ENCODE measurements at places on chromosomes 7 and 10.

DNA sequence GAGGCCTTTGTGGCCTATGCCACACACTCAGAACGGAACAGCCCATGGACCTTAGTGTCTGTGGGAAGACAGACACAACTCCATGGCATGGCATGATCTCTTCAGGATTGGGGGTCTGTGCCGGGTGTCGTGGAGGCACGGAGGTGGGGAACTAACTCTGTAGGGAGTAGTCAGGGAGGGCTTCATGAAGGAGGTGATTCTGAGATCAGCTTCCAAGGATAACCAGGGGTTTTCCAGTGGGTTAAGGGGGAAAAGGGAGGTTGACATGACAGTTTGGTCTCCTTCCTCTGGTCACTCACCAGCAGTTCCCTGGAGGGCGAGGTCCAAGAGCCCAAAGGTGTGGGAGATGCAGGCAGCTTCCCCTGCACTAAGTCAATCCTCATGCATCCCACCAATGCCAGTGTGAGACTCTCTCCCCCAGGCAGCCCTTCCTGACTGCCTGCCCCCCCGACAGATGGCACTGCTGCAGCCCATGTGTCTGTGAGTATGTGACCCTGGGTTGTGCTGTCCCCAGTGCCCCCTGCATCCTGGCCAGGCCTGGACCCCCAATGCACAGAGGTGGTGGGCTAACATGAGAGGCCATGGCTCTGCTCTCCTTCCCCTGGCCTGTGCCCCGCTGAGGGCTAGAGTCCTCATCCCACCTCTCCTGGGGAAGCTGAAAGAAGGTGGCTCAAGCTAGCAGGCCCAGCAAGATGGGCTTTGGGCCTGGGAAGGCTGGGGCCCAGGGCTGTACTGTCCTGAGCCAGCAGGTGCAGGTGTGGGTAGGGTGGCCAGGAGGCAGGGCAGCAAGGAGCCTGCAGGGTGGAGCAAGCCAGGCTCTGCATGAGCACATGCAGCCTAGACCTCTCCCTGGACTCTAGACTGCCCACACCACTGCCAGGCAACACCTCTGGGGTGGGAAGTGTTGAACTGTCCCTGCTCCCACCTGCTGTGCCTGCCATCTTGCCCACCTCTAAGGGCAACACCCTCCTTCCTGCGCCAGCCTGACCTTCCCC is 39.7 kb downstream of the RASGEF1A start:
- DNase-seq: no peak

- no peak for DNase-seq
Measured at GRCh38 chr7:106979551-106980357, 64.8 kb upstream of the PRKAR2B start.

- DNase-seq: no peak
Measured at GRCh38 chr10:126392068-126392467, 3.8 kb upstream of the ADAM12 start.

DNA sequence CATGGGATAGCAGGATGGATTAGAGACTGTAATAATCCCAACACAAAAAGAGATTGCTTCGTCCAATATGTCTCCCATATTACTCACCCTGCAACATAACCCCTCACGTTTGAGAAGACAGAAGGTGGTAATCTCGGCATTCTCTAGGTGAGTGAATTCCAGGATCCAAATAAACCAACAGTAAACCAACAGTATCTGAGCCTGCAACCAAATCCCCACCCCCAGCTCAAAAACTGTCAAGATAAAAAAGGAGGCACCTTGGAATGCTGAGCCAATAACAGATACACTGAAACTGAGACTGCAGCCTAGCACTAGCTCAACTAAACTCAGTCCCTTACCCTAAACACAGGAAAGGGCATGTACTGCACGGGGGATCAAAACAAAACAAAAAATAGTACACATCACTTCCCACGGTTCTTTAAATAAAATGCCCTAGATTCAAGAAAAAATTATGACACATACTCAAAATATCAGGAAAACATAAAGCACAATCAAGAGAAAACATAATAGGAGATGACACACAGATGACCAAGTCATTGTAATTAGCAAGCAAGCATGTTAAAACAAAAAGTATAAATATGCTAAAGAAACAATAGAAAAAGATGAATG is 28.0 kb downstream of the IPMK start:
- DNase-seq: no peak

DNA sequence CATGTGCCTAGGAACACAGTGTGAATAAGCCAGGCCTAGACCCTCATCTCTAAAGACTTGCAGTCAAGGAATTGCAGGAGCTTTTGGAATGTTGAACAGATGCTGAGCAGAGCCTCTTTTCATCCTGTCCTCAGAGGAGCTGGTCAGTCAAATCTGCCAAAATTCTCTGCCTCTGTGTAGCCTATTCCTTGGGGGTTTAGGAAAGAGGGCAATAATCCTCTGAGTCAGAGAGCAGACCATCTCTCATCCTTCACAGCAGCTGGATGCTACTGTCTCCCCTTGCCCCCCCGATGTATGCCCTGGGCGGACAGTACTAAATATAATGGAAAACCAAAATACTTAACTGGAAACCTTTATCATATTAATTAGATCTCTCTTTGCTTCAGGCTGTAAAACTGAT is 52.6 kb downstream of the BICC1 start:
- DNase-seq: no peak

DNA sequence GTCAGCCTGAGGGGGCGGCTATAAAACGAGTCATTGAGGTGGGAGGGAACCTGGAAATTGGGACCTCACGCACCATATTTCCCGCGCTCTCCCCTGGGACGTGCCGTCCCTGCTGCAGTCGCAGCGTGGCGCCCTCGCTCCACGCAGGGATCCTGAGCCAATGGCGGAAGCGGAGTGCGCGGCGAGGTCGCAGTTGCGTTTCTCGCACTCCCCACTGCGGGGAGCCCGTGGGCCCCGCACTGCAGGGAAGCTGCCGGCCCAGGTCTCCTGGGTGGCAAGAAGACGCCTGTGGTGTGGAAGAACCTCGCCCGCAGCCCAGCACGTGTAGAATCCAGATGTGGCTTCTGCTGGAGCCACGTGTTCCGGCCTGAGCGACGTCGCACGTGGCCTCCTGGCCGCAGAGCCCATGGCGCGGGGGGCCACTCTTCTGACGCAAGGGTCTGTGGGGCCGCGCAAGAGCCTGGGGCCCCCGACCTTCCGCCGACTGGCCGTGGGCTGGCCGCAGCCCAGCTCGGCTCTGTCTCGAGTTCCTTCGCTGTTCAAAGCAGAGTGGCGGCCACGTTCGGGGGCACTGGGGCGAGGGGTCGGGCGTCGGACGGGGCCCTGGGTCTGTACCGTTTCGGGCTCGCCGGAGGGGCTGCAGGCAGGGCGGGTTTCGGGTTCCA is 26.4 kb downstream of the HIF1AN start:
- DNase-seq: no peak

GRCh38 chr10:120477743-120478141 is 20.7 kb downstream of the PLPP4 start:
- no peak for DNase-seq

GRCh38 chr10:96743988-96744585 is 23.8 kb upstream of the PIK3AP1 start:
- DNase-seq: no peak

DNA sequence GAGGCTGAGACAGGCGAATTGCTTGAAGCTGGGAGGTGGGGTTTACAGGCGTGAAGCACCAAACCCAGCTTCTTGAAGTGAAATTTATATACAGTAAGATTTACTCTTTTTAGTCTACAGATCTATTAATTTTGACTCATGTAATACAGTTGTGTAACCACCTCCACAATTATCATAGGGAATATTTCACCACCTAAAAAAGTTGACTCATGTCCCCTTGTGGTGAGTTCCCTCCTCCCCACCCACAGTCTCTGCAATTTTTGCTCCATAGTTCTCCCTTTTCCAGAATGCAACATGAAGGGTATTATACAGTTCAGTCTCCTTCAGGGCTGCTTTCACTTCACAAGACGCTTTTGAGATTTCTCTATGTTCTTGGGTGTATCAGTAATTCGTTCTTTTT is 156.8 kb downstream of the FAM107B start:
- no peak for DNase-seq

- no peak for DNase-seq
Measured at GRCh38 chr7:26514633-26515032, 223.0 kb downstream of the SNX10 start.

DNA sequence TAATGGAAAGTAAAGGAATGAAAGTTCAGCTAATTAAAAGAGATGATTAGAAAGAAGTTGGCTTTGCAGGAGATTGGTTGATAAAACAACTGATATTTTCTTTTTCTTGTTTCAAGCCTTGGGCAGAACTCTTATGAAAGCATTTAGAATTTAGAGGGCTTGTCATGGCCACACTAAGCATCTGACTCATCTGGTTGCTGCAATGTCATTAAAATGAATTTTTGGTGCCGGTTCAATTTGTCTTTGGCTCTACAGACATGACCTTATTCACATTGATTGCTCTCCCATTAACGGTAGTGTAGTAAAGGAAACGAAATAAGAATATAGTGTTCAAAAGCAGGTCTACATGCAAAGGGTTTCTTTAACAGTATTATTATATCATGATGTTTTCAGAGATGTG is 1012.4 kb upstream of the C7orf33 start:
- no peak for DNase-seq

- DNase-seq: no peak
Measured at GRCh38 chr7:6446838-6447580, 745 bp downstream of the DAGLB start.

GRCh38 chr7:152869677-152870051 is 110.1 kb downstream of the ACTR3B start:
- DNase-seq: no peak

DNA sequence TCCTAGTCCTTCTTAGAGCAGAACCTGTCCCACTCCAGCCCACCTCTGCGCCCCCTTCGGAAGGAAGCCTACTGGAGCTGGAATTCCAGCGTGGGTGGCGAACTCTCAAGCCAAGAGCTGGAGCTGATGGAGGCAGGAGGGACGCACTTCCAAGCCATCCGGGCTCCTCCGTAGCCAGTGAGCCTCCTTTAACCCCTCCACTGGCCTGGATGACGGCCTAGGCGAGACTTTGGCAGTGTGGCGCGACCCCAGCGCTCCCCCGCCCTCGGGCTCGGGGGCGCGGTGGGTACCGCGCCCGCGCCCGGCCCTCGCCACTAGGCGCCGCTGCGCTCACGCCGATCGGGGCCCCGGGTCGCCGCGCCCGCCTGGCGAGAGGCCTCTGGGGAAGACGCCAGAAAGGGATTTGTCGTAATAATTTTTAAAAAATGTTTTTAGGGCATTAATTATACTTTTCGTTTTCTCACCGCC is 5.1 kb upstream of the EMX2 start:
- no peak for DNase-seq

DNA sequence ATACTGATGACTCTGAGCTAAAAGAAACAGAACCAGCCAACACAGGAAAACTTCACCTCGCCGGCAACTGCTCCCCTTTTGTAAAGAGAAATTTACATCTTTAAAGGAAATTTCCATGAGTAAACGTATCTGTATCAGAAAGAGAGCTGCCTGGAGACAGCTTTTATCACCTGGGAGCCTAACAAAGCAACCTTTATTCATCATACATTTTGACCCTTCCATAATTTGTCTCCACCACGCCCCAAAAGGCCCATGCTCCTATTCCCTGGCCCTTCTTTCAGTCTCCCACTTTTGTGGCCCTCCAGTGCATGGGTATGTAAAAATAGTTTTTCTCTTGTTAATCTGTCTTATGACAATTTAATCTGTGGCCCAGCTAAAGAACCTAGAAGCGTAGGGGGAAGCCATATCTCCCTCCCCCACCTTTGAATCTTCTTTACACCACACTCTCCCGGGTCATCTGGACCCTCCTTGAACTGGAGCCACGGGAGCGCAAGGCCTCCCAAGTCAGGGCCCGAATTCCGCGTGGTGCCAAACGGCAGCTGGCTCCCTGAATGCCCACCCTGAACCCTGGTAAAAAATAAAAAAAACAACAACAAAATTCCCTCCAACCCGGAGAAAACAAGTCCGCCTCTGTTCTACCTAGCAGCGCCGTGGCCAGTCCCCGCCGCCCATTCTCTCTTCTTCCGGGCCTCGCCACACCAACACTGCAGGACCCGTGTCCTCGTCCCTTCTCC is 15.4 kb upstream of the FKBP9 start:
- no peak for DNase-seq

- no peak for DNase-seq
Measured at GRCh38 chr10:131279516-131279915, 32.0 kb downstream of the TCERG1L start.

GRCh38 chr7:115682507-115682906 is 348.1 kb downstream of the TFEC start:
- DNase-seq: no peak

DNA sequence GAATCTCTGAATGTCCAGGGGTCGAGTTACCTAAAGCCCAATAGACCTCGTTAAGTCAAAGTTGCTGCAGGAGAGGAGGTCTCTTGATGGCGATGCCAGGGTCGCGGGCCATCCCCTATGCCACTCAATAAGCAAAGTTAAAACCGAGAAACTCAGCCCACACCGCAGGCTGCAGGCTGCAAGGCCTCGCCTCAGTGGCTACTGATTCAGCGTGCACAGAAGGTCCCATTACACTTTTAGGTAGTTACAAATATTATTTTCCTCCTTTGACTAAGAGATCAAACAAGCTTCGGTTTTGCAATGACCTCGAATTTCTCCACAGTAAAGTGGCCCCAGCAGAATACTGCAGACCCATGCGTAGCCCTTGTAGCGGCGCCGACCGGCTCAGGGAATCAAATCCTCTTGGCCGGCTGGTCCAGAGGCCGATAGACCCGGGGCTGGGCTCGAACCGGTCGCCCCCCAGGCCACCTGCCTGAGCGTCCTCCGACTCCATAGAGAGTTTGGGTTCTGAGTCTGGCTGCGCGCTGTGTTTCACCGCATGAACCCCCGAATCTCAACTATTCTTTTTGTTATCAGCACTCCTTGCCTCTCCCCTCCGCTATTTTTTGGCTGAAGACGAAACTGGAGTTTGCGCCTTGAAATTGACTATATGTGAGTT is 2.3 kb downstream of the C1QL3 start:
- DNase-seq: no peak

GRCh38 chr10:131421381-131421780 is 109.9 kb upstream of the TCERG1L start:
- DNase-seq: no peak

GRCh38 chr10:129631870-129632623 is 165.0 kb downstream of the MGMT start:
- DNase-seq: no peak

- no peak for DNase-seq
Measured at GRCh38 chr7:106010866-106011265, 47.8 kb downstream of the CDHR3 start.

DNA sequence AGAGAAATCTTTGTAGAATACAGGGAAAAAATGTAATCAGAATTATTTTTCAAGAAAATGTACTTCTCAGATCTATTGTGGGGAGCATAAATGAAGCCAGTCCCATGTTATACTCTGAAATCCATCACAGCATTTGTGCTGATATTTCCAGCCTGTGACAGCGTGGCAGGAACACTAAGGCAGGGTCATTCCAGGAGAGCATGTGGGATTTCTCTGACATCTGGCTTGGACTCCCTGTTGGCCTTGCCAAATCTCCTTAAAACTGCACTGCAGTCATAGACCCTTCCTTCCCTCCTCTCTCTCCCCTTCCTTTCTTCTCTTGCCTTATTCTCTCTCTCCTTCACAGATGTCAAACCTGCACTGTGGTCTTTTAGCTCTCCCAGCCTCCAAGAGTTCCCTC is 6.5 kb upstream of the TSPAN13 start:
- DNase-seq: no peak
